ENCODE measurements at places on chromosomes 5 and 9.

DNA sequence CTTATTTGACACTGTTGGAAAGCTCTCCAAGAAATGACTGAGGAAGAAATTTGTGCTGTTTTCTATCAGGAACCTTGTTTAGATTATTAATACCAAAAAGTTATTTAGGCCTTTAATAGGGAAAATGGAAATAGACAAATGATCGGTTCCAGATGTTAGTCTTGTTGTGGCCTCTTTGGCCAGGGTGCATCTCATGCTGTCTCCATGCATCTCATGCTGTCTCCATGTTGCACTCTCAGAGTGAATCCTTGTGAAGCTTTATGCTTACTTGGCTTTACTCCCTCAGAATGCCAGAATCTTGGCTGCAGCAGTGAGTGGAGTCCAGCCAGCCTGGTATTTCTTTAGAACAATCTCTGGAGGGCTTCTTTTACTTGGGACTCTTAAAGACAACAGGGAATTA lies 185.5 kb downstream of the ARHGAP26 start:
- no peak for DNase-seq

GRCh38 chr9:22975951-22976350 lies 529.3 kb downstream of the DMRTA1 start:
- DNase-seq: no peak

- DNase-seq: no peak
Observed at GRCh38 chr5:14297697-14298096, 154.6 kb downstream of the TRIO start.

DNA sequence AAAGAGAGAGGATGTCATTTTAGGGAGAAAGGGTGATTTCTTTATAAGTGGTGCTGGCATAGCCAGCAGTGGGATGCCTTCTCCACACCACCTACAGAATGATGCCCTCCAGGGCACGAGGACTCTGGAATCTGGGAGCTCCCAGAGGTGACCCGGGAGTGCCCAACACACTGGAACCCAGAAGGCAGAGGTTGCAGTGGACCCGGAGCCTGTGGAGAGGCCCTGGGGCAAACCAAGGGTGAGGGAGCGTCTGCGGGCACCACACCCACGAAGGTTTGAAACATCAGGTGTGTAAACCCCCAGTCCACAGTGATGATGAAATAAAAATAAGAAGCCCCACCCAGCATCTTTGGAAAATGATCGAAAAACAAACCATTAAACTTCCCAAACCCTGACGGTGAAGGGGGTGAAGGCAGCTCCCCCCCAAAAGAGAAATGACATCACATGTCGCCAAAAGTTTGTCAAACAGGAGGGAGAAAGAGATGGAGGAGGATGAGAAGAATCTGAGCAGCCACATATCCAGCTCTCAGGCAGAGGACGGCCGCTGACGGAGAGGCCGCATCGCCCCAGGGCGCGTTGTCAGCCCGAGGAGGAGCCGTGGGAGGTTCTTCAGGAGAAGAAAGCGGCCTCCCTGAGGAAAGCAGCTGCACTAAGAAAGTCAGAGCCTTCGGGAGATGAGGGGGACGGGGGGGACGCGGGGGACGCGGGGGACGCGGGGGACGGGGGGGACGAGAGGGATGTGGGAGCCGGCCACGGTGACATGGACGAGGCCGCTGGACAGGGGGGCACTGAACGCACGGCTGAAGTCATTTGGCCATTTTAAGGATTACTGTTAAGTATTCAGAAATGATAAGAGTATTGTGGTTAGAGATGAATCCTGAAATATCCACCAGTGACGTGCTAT lies 43.1 kb upstream of the NSMF start:
- peak; percentile 48 for DNase-seq

GRCh38 chr9:2210201-2210600 lies 195.1 kb downstream of the SMARCA2 start:
- DNase-seq: no peak

- no peak for DNase-seq
Observed at GRCh38 chr5:113199122-113199905, 222.7 kb downstream of the DCP2 start.

DNA sequence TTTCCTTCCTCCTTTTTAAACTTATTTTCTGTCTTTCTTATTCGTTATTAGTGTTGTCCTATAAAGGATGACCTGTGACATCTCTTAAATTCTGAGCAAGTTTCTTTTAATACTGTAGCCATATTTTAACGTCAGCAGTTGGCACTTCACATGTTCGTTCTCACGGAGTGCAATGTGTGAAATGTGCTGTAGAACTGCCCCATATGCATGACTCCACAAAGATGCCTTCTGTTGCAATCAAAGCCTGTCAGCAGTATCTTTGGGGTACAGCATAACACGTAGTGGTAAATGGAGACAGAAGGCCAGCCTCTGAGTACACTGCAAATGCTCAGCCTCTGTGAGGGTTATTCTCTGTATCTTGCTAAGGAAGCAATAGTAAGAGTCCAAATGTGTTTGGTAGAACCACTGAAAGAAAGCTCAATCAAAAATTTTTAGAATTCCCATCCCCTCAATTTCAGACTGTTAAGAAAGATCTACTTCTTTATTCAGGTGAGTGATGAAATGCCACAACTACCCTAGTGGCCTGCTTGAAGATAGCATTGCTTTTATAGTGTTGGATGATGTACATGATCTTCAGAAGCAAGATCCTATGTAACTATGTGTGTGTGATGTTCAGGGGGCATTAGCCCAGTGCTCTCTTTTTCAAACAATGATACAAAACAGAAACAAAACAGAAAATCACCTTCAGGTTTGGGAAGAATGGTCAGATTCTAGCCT lies 277.7 kb downstream of the TMEM167A start:
- DNase-seq: no peak

- DNase-seq: no peak
Observed at GRCh38 chr5:119473241-119473640, 20.9 kb downstream of the HSD17B4 start.

- DNase-seq: peak; percentile 76
Observed at GRCh38 chr5:173324115-173325001, 3.9 kb downstream of the STC2 start.

GRCh38 chr5:87231037-87231808 lies 36.5 kb upstream of the RASA1 start:
- DNase-seq: no peak

DNA sequence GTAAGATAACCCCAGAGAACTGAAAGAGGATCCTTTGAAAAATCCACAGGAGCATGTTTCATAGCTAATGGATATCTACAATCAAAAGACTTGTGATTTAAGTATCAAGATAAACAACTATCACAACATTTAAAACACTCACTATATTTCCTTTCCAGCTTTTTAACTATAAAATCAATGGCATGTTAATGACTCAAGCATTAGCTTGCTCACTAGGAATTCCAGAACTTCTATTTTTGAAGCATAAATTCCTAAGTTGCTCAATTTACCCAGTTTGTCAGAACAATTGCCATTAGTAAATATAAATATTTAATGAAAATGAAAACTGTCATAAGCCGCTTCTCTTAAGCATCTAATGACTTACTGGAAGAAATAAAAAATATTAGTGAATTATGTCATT lies 355.3 kb downstream of the PRELID2 start:
- DNase-seq: no peak

DNA sequence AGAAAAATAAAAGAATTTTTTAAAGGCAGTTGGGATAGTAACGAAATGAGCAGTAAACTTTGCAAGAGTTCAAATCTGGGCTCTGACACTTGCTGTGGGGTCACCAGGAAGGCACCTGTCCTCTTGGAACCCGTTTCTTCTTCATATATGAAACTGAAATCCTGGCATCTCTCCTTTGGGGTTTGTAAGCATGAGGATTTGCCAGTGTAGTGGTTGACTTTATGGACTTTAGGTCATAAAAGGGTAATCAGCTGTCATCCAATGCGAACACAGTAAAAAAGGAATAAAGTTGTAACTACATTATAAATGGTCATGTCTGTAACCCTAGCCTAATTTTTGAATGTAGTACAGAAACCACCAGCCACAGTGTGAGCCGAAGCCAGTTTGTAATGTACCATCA lies 1.3 kb downstream of the RAB14 start:
- DNase-seq: no peak

GRCh38 chr5:57937501-57938173 lies 455.0 kb upstream of the ACTBL2 start:
- no peak for DNase-seq

GRCh38 chr5:77893225-77893860 lies 117.2 kb upstream of the TBCA start:
- no peak for DNase-seq

GRCh38 chr9:111197256-111197655 lies 132.8 kb downstream of the OR2K2 start:
- DNase-seq: no peak

GRCh38 chr5:133198511-133198910 lies 146.7 kb downstream of the HSPA4 start:
- DNase-seq: no peak

DNA sequence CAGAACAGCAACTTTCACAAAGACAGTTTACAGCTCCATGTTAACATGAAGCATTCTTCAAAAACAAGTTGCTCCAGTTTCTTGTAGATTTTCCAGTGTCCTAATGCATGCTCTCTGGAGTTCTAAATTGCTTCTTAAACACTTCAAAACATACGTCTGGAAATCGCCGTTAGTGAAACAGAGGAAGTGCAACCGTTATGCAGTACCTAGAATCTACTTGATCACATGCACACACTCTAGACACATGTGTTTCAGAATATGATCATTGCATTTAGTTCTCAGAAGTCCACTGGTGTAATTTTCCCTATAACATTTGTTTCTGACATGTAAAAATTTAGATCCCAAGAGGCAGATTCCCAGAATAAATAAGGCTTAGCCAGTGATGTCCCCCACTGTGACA lies 41.1 kb upstream of the RUFY1 start:
- DNase-seq: no peak

GRCh38 chr5:178407646-178408045 lies 175.0 kb upstream of the PHYKPL start:
- no peak for DNase-seq

DNA sequence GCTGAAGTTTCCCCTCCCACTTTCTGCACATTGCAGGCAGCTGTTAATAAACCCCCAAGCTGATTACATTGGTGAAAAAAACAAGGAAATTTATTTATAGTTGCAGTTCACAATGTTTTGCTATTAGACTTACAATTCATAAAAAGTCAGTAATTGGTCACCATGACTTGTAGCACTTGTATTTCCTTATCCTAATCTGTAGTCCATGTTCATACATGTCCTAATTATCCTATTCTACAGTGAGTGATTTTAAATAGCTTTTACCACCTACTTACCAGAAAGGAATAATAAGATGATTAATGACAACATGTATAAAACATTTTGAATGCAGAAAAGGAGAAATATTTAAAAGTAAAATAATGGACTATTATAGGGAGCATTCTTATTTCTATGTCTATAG lies 760.0 kb upstream of the RIOK2 start:
- no peak for DNase-seq

GRCh38 chr9:18516965-18517364 lies 43.0 kb downstream of the ADAMTSL1 start:
- DNase-seq: no peak

DNA sequence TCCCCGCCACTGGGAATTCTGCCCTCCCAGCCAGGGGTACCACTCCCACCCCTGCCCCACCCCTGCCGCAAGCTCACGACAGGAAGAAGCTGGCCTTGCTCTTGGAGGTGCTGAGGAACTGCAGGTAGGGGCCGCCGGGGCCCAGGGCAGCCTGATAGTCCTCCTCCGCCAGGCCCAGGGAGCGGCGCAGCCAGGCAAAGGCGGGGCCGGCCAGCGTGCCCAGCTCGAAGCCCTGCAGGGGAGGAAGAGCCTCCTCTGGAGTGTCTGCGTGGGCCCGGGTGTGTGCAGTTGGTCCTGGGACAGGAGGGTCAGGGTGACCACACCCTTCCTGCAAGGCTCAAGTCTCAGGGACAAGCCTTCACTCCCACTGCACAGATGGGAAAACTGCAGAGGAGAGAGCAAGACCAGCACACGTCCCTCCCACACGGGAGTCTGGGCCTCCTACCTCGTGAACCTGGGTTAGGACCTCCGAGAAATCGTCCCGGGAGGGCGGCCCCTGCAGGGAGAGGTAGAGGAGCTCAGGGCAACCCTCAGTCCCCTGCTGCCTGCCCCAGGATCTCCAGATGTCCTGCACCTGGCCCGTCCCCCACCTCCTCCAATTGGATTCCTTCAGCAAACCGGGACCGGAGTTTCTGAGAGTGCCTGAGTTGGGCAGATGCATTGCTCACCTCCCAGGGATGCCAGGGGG lies 2.4 kb downstream of the PIP5KL1 start:
- no peak for DNase-seq

DNA sequence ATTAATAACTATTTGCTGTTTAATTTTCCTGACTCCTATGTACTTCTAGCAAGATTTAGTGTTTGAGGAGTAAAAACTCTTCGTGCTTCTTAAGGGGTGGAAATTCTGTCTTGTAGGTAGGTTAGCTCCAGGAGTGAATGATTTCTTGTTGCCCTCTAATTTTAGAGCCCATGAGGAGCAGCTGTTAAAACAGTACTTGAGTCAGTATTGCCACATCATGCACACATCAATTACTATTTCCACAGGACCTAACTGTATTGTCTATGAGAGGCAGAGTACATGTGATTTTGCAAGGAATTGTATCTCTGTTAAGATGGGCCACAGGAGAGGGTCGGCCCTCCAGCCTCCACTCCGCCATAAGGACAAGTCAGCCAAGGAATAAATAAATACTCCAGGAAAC lies 91.2 kb downstream of the PDZD2 start:
- DNase-seq: no peak

- DNase-seq: no peak
Observed at GRCh38 chr5:41219658-41220269, 6.4 kb upstream of the C6 start.

DNA sequence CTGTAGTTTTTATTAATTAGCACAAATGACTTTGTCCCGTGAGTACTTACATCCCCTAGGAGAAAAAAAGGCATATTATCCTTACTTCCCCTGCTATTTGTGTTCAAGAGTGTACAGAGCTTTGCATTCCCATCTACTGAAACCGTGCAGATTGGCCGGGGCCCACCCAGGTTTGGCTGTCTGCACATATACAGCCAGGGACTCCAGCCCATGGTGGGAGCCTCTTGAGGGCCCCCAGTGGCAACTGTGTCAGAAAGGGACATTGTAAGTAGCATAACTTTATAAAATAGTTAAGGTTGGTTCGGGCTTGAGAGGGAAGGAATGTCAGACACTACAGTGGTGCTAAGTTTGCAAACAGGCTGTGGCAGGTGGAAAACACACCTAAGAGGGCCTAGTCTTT lies 24.7 kb downstream of the PHF2 start:
- DNase-seq: no peak

DNA sequence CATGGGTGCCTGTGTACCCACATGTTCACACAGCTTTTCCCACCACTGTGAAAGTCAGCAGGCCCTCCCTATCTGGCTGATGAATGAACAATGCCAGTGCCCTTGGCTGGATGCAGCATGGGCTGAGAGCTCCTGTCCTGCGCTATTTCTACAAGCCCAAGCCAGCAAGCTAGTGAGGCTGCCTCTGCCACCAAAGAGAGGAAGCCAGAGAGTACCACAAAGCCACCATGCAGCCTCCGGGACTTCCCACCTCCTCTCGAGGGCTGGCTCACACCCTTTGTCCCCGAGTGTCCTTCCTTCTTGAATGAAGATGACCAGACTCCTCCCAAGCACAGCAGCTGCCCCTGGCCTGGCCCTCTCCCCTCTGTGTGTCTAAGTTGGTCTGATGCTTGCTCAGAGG lies 76.5 kb downstream of the SH3PXD2B start:
- no peak for DNase-seq

- DNase-seq: no peak
Observed at GRCh38 chr5:150542933-150543445, 35.1 kb downstream of the NDST1 start.

GRCh38 chr9:117138231-117138630 lies 276.6 kb downstream of the ASTN2 start:
- no peak for DNase-seq

Data from DMS79 treated with DMSO at 0.1 percent for 48 hours (cell line).